GM10248 (cell line): ENCODE measurements at places on chromosomes 3 and 15.

DNA sequence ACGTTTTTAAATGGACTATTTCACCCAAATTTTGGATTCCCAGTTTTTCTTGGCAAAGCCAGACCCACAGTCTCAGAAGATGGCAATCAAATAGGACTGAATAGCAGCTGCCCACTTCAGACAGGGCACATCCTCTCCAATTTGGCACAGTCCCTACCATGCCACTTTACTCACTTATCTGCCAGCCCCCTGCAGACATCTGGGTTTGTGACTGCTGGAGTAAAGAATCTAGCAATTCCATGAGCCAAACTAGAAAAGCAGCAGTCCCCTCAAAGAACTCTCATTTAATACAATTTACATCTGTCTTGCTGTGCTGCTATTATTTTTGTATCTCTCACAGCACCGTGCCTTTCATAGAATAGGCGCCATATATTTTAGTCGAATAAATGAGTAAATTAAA, 16.0 kb upstream of the LRRN1 start:
- no peak for DNase-seq

DNA sequence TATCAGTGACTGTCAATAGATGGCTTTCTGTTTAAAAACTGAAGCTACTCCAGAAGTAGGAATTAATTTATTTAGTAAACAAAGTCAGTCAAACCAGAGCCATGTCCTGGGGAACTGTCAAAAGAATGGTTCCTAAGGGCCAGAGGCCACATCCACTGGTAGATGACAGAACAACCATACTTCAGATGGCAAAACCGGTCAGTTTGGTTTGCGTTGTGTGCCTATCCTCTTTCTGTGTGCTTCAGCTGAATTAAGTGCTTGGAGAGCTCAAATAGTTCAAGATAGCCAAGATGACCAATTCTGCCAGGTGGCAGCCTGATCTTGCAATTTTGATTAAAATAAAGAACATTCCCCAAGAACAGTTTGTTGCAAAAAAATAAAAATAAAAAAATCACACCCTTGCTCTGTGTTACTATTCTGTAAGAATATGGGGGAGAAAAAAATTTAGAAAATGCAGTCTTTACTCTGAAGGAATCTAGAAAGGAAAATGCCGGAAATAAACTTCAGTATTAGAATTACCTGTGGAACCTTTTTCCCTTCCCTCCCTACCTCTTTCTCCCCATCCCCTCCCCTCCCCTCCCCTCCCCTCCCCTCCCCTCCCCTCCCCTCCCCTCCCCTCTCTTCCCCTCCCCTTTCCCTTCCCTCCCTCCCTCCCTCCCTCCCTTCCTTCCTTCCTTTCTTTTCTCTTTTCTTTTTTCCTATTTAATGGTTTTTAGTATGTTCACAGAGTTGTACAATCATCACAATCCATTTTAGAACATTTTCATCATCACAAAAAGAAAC, 2.5 kb downstream of the MAP3K13 start:
- DNase-seq = no peak

GRCh38 chr3:65400899-65401298, 637.8 kb downstream of the MAGI1 start:
- DNase-seq = no peak

DNA sequence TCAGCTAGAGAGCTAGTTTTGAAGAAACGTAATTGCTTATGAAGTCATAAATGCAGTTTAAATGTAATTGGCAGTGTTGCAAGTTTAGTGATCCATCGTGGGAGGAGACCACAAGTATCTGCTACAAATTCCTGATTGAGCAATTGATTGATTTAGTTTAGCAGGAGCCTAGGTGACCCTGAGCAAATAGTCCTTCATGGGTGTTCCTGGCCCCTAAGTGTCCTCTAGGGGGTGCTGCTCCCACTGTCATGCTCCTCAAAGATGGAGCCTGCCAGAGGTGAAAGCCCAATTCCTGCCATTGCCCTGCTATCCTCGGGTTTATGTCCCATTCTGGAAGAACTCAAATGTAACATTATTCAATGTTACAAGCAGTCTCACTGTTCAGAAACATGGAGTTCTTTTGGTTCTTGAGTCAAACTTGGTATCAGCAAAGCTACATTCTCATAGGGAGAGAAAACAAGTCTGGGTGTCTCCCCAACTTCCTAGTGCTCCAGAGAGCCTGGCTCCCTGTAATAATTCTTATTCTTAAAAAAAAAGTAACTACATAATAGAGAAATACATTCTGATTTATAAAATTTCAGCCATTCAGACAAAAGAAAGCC, 29.8 kb upstream of the SENP5 start:
- DNase-seq = peak; percentile 82

- no peak for DNase-seq
Measured at GRCh38 chr3:12141350-12141749, 17.4 kb downstream of the TIMP4 start.

DNA sequence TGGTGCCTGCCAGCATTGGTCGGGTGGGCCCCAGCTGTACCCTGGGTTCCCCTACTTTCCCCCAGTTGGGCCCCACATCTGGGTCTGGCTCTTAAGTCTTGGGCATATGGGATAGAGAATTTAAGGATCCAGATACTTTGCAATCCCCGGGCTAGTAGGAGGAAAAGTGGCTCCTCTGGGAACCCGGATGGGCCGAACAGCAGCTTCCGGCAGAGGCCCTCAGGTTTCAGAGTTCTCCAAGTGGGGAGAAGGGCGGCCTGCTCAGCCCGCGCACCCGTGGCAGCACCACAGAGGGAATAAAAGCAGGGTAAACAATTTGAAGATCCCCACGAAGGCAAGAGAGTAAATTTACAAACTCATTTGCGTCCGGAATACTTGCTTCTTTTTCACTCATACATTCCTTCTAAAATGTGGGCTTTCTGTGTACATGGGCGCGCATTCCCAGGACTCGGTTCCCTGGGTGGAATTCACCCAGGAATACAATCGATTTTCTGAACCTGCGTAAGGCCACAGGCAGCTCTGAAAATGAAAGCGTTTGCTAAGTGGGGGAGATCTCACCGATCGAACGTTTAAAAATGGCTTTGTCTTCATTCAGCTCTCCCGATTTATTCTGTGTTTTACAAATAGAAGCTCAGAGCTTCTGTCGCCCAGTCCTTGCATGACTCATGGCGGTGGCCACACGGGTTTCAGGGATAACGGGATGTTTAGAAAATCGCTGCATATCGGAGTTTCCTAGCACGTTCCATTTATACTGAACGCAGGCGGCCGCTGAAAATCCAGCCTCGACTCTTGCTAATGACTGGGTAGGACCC, 74.0 kb upstream of the POLG start:
- no peak for DNase-seq

DNA sequence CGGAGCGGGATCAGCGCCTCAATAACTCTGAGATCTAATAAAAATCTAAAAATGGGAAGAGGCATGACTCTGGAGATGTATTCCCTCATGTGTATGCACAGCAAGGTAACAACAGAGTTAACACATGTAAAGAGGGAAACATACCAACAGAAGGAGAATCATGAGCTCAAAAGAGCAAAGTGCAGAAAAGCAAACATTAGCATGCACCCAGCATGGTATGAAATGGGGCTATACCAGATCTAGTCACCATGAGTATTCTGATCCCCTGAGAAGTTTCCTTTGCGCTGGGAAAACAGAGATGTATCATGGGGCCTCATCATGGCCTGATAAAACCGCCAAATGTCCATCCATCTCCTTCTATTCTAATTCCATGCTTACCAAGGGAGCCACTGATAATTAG, 129.1 kb downstream of the GLDN start:
- DNase-seq = no peak

GRCh38 chr3:51340989-51341636, 44.0 kb upstream of the MANF start:
- no peak for DNase-seq

DNA sequence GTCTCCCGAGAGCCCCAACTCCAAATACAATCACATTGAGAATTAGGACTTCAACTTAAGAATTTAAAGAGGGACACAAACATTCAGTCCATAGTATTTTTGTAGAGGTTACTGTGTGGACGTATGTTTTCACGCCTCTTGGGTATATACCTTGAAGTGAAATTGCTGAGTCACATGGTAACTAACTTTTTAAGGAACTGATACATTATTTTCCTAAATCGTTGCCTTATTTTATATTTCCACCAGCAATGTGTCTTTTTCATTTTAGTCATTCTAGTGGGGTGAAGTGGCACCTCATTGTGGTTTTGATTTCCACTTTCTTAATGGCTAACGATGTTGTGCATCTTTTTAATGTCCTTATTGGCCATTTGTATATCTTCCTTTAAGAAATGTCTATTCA, 11.8 kb downstream of the PARP15 start:
- DNase-seq = no peak

DNA sequence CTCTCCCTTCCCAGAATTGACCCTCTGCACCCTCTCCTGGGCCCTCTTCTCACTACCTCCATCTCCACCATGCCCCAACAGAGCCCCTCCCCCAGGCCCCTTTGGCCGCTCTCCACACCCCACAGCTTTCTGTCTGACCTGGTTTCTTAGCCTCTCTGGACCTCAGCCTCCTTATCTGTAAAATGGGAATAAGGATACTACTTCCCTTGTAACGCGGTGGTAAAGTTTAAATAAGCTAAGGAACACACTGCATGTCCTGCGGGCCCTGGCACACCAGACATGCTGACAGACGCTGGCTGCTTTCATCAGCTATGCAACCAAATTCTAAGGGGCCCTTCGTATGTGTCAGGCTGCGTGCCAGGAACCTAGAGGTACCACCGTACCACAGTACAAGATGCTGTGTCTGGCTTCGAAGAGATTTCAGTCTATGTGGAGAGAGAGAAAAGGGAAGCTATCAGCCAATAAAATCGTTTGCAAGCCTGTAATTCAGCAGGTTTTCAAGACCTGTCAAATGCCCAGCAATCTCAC, 777 bp upstream of the SLC51A start:
- DNase-seq = no peak

- no peak for DNase-seq
Measured at GRCh38 chr15:64813075-64813474, 12.4 kb downstream of the PIF1 start.

- DNase-seq = no peak
Measured at GRCh38 chr3:72820415-72820814, 27.8 kb downstream of the SHQ1 start.

DNA sequence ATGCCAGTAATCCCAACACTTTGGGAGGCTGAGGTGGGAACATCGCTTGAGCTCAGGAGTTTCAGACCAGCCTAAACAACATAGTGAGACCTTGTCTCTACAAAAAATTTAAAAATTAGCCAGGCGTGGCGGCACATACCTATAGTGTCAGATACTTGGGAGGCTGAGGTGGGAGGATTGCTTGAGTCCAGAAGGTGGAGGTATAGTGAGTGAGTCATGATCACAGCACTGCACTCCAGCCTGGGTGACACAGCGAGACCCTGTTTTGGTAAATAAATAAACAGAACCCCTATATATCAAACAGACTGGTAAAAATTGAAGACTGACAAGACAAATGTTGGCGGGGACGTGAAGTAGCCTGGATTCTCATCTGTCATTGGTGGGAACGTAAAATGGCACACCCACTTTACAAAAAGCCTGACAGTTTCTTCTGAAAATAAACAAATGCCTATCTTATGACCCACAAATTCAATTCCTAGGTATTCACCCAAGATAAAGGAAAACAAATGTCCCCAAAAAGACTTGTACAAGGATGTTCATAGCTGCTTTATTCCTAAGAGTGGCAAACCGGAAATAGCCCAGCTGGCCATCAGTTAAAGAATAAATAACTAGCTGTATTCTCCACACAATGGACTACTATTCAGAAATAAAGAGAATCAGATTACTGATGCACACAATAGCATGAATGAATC, 47.0 kb upstream of the GK5 start:
- DNase-seq = no peak

- DNase-seq = no peak
Measured at GRCh38 chr15:79644091-79644490, 212.0 kb downstream of the MINAR1 start.

DNA sequence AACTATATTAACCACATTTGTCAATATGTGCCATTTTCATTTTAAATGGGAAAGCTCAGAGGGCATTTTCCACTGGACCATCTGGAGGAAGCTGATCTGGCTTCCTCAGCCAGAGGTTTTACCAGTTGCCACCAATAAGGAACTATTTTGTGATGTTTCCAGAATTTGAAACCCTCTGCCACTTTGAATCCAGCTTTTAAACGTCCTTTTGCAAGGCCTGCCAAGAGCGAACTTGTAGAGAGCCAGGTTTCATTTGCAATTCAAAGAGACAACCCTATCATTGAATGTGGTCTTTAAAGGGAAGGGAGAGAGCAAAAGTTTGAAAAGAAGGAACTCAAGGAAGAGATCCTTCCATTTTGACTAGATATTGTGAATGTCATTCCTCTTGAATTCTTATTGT, 123.3 kb upstream of the CHL1 start:
- DNase-seq = no peak
